Omental fat pad (tissue), 4 donors: ENCODE measurements at places on chromosomes 6 and 20.

DNA sequence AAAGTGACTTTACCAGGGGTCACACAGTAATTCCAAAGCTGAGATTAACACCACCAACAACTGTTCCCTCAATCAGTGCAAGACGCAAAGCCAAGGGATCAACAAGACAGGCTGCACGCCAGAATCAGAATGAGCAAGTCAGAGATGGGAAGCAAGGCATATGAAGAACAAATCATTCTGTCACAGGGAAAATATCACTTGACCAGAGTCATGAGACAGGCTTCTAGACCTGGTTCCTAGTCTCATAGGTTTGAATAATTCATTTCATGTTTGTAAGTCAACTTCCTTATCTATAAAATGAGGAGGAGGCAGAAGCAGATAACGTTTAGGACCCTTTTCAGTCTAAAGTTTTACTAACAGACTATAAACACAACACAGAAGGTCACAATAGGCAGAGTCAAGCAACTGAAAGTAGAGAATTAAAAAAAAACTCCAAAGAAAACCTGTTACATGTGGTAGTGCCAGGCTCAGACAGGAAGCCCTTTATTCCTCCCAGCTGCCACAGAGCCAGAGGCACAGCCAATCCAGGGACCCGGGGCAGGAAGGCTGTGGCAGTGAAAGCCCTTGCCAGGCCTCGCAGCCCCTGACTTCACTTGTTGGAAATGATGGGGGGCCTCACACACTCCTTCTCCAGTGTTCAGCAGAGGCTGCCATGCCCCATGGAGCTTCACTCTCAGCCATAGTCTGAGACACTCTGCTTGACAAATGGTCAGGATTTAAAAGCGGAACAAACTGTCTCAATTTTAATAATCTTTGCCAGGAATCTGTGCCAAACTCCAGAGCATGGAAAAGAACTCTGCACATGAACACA, 29.2 kb upstream of the DST start:
- no peak for DNase-seq

GRCh38 chr6:160417146-160417545, 69.0 kb downstream of the SLC22A3 start:
- DNase-seq: no peak

DNA sequence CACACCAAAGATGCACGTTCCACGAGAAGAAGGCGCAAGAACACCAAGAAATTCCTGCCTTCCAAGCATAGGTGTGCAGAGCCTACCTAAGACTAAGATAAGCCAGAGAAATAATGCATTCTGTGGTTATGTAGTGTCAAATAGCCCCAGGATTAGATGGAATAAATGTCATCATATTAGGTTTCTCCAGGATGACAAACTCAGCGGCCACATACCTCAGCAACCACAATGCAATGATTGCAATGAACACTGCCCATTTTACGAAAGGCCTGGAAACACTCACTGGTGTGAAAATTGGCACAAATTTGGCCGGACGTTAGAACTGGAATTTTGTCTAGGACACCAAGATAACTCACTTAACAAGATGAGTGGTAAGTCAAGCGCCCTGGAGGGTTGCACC, 129.7 kb downstream of the SLC22A3 start:
- DNase-seq: no peak

DNA sequence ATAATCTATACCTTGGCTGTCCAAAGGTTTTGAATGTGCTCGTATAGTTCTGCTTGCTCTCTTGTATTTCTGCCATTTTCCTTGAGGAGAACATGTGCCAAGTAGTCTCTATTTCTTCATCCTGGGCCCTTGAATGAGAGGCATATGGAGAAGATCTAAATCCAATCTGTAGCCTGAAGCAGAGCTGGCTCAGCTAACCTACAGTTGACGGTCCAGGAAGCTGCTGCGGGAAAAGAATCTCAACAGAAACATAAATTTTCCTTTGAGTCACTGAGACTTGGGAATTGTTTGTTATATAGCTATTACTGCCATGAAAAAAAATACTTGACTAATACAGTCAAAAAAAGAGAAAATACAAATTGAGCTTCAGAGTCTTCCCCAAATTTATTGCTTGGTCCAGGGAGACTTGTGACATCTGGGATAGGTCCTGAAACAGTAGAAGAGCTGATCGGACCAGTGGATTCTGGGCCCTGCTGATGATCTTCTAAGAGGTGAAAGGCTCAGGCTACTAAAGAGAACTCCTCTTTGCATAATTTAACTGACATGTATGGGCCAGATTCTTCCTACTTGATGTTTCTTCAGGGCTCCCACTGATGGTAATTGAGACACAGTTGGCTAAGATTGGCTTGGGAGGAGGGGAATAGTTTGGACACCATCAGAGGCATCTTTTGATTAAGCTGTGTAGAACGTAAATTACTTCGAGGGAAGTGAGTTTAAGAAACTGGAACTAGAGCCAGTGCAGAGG, 29.9 kb upstream of the PLCB4 start:
- DNase-seq: no peak

GRCh38 chr6:145332011-145332410, 403.3 kb downstream of the EPM2A start:
- DNase-seq: no peak

DNA sequence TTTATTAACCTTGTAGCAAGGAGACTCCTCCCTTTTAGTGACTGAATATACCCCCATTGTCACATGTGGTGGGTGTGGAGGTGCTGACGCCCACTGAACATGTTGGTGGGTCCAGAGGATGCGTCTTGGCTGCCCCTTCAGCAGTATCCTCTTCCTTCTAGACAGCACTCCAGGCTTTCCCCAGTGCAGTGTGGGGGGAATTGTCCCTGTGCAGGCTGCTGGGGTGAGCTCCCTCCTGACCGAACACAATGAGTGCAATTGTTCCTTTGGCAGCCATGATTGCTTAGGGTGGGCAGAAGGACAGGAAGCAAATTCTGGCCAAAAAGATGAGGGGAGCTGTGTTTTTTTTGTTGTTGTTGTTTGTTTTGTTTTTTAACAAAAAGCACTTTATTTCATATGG, 209.3 kb upstream of the PDE10A start:
- DNase-seq: no peak

DNA sequence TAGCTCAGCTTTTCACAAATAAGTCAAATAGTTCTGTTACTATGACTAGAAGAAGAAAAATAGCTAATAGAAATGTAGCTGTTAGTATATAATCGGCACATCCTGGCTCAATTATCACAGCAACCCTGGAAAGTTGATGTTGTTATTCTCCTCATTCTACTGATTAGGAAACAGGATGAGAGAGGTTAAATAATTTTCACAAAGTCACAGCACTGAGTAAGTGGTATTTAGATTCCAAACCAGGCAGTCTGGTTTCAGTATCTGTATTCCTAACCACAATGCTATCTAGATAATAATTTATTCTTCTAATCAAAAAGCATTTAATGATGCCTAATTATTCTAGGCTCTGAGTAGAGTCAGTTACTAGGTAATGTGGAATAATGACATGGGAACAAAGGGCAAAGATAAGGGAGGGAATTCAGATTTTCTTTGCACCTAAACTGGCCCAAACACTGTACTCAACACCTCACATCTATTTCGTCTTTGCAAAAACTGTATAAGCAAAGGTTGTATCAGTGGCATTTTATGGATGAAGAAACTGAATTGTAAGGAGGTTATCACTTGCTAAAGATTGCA, 51.3 kb downstream of the PDE7B start:
- DNase-seq: no peak

- no peak for DNase-seq
Measured at GRCh38 chr20:57834306-57835073, 124.7 kb upstream of the PMEPA1 start.

- DNase-seq: no peak
Measured at GRCh38 chr20:4632876-4633275, 88.8 kb upstream of the PRND start.

- no peak for DNase-seq
Measured at GRCh38 chr6:157099912-157100593, 223.3 kb downstream of the TMEM242 start.

DNA sequence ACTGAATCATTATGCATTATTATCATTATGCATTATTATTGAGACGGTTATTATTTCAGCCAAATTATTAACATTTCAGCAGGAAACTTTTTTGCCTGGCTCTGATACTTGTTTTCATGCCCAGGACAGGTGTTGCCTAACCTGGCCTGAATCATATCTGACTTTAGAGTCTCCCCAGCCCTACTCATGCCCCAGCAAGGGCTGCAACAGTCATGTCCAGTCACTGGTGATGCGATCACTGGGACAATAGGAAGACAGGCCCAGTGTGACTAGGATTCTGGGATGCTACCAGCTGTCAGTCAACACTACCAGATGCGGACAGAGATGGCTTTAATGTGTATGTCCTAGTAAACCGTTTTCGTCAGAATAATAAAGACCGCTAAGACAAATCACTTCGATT, 285.0 kb downstream of the KHDC1L start:
- DNase-seq: no peak

DNA sequence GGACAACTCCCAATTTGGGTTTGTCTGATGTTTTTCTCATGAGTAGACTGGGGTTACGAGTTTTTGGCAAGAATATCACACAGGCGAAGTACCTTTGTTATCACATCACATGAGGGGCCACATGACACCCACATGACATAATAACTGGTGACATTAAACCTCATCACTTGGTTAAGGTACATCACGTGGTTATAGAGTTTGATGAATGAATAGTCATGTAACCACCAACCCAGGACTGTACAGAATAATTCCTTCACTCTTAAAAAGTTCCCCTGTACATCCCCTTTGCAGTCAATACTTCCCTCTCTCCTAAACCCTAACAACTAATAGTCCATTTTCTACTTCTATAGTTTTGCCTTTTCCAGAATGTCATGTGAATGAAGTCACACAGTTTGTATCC, 83.4 kb downstream of the REV3L start:
- DNase-seq: no peak

- no peak for DNase-seq
Measured at GRCh38 chr6:77290798-77291197, 172.5 kb downstream of the HTR1B start.

- no peak for DNase-seq
Measured at GRCh38 chr20:60491051-60491581, 532.9 kb downstream of the CDH26 start.

DNA sequence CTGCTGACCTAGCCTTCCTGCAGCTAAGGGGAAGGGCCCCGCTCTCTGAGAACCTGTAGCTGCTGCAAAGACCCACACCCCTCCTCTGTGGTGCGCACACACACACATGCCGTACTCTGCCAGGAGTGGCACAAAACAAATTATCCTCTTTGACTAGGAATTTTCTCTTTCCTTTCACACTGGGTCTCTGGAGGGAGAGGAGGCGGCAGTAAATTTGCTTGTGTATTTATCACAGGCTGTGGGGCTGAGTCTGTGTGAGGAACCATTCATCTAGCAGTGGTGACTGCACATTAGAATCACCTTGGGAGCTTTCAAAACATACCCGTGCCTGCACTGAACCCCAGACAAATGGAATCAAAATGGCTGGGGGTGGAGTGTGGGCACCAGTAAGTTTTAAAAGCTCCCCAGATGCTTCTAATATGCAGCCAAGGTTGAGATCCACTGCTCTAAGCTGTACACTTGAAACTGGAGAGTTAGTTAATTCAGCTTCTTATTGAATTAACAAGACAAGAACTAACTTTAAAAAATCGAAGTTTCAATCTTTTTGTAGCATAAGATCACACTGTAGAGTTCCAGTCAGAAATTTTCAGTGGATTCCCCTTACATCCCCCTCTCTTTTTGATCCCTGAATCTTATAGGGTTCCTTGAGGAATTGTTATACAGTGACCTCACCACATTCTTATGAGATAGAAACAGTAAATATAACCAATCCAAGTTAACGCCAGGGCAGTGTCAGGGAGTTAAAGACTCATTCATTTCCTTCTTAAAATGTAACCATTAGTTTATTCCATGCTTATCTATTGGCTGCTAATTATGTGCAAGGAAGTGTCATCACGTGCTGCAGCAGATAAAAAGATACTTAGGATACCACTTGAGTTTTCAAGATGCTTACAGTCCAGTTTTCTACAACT, 29.8 kb upstream of the GMDS start:
- no peak for DNase-seq

- DNase-seq: no peak
Measured at GRCh38 chr6:145904868-145905267, 59.3 kb downstream of the SHPRH start.
